ENCODE measurements at places on chromosomes 7 and 10.

DNA sequence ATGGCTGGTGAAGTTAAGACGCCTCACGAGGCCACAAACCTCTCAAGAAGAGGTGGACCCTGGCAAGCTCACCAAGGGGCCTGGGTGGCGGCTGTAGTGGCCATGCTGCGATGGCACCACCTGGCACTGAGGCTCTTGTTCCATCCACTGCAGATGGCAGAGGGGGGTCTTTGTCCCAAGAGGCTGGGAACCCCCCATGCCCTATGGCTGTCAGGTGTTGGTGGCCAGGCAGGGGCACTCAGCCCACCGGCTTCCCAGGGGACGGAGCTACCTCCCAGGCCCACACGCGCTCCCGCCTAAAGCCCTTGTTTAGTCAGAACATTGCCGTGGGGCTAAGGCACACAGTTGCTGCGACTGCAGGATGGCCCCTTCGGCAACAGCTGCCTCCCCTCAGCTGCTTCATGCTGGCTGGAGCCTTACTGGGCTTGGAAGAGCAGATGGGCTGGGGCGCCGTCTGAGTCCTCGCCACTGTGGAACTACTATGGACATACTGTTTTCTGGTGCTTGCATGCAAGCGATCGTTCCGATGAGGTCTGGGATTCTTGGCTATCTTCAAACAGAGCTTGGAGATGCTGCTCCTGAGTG, 46.8 kb downstream of the DPYSL4 start:
- DNase-seq: no peak
- no peaks in the 10 kb centered on the region for H3K27me3 ChIP-seq
- H3K4me3 ChIP-seq: no peak overlapping the region
- H3K27ac ChIP-seq: no peak overlapping the region

DNA sequence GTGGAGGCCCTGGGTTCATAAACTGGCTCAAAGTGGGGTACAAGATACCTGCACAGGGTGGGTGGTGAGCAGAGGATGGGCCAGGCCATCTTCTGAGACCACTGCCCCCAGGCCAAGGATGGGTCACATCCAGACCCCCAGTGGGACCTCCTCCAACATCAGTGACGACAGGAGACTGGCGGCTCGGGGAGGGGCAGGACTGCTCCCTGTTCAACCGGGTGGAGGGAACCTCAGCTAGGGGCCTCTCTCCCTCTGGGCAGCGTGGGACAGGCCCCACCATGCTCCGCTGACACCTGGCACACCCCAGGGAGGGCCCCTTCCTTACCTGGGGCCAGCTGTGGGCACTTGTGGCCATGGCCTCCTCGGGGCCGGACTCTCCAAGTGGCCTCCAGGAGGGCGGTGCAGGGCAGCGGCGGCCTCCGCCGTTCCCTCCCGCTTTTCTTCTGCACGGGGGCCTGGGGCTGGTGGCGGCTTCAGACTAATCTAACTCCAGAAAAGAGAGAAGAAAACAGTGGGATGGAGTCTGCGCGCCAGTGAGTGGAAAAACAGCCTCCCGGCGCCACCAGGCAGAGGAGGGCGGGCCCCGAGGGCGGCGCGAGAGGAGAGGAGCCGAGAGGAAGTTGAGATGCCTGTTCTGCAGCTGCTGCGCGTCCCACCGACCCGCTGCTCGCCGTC, at the start of gene CALHM2:
Gene CALHM2, minus strand, starts transcription at position 540 of the 675 bp plus-strand sequence. CDS start 2,429 bp downstream, outside the sequence.
- peaks cover 17% of the 10 kb centered on the region for H3K4me1 ChIP-seq
- H3K27ac ChIP-seq: no peak within 1 kb of the TSS
- H3K36me3 ChIP-seq: peaks cover 15% of the 10 kb centered on the region
- peaks cover 32% of the 10 kb centered on the region for H3K27me3 ChIP-seq
- peak within 1 kb of the TSS; percentile 75 for H3K4me3 ChIP-seq

DNA sequence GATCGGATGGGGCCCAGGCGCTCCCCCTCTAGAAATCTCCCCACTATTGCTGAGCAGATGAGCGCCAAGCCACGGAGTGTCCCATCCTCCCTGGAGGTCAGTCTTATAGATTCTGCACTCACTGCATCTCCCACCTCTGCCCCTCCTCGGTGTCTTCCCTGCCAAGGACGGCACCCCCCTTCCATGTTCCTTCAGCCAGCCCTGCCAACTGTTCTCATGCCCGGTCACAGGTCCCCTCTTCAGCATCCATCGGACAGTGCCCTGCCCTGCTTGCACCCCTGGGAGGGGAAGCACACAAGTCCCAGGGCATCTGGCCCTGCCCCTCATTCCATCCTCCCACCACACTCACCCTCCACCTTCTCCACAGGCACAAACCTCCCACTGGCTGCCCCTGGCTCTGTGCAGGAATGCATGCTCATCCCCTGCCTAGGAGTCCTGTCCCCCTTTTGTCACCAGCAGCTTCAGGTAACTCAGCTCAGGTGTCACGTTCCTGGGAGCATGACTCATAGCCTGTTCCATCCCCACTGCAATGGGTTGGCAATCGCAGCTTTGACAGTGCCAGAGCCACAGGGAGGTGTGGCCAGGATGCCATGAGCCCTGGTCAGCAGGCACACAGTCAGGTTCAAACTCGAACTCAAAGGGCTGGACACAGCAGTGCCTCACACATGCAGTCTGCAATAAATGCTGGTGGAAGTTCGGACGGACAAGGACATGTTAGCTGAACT, 234.7 kb upstream of the TCERG1L start:
- H3K27me3 ChIP-seq: peaks cover 16% of the 10 kb centered on the region
- no peak overlapping the region for H3K4me3 ChIP-seq
- H3K36me3 ChIP-seq: no peaks in the 10 kb centered on the region
- DNase-seq: no peak
- H3K27ac ChIP-seq: no peak overlapping the region

- no peak overlapping the region for H3K4me3 ChIP-seq
- H3K27me3 ChIP-seq: no peaks in the 10 kb centered on the region
- H3K36me3 ChIP-seq: peaks cover 8% of the 10 kb centered on the region
- H3K27ac ChIP-seq: peak overlapping the region; percentile 32
- no peak for DNase-seq
Observed at GRCh38 chr7:30470163-30470770, 8.3 kb downstream of the NOD1 start.

DNA sequence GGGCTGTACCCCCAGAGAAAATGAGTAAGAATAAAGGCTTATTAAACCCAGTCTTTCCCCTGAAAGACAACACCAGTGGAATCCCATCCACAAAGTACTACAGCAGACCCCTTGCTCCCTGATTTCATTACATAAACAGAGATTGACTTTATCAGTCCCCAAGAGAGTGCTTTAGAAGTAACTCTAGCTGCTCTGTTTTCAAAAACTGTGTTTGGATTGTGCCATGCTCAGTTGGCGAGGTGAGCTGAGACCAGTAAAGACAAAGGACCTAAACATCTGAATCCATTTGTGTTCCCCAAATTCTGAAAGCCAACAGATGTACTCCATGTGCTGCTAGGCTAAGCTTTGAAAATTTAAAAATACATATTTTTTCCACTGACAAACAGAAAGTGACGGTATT, 127.0 kb downstream of the ATE1 start:
- peaks cover 10% of the 10 kb centered on the region for H3K36me3 ChIP-seq
- H3K4me3 ChIP-seq: no peak overlapping the region
- H3K27me3 ChIP-seq: no peaks in the 10 kb centered on the region

DNA sequence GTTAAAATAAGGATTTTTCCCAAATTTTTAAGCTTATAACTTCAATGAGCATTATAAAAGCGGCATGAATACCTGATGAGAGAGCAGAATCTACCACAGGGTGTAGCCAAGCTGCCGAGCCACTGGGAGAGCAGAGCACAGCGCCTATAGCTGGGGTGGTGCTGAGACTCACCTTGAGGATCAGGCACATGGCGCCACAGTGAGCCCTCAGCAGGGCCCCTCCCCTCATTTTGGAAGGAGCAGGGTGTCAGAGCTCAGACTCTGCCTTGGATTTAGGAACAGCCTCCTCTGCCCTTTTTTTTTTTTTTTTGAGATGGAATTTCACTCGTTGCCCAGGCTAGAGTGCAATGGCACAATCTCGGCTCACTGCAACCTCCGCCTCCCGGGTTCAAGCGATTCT, 118.6 kb downstream of the SRPK2 start:
- DNase-seq: no peak
- H3K27me3 ChIP-seq: no peaks in the 10 kb centered on the region
- peaks cover 57% of the 10 kb centered on the region for H3K4me1 ChIP-seq
- H3K27ac ChIP-seq: peak overlapping the region; percentile 89
